Activated CD4-positive, alpha-beta T cell treated with anti-CD3 and anti-CD28 coated beads, Interleukin-2, amount 10 ng/mL, durations not matched to agents 24 days and 14 days (primary cell): ENCODE measurements at places on chromosomes 11 and 22. TPM values are rescaled to one million over a fixed set of nuclear protein-coding genes. Genes with fewer than 3 reads are reported as not detected.
A peak's percentile ranks its signal among the peaks of the same experiment; 100 is the strongest.

GRCh38 chr11:10067629-10068300, 226.3 kb downstream of the SBF2 start:
- DNase-seq = no peak
- no peak overlapping the region for H3K4me3 ChIP-seq
- H3K36me3 ChIP-seq = no peaks in the 10 kb centered on the region
- no peak overlapping the region for H3K27ac ChIP-seq
- H3K27me3 ChIP-seq = peaks cover 1% of the 10 kb centered on the region

The GAB4 gene
- not detected in 2 replicates for total RNA-seq

- no peaks in the 10 kb centered on the region for H3K36me3 ChIP-seq
- no peak overlapping the region for H3K27ac ChIP-seq
- no peak for DNase-seq
- H3K27me3 ChIP-seq = peaks cover 29% of the 10 kb centered on the region
Measured at GRCh38 chr11:43967661-43968060, 25.2 kb downstream of the C11orf96 start.

GRCh38 chr11:94885581-94885980, 87.8 kb downstream of the CWC15 start:
- no peak for DNase-seq

DNA sequence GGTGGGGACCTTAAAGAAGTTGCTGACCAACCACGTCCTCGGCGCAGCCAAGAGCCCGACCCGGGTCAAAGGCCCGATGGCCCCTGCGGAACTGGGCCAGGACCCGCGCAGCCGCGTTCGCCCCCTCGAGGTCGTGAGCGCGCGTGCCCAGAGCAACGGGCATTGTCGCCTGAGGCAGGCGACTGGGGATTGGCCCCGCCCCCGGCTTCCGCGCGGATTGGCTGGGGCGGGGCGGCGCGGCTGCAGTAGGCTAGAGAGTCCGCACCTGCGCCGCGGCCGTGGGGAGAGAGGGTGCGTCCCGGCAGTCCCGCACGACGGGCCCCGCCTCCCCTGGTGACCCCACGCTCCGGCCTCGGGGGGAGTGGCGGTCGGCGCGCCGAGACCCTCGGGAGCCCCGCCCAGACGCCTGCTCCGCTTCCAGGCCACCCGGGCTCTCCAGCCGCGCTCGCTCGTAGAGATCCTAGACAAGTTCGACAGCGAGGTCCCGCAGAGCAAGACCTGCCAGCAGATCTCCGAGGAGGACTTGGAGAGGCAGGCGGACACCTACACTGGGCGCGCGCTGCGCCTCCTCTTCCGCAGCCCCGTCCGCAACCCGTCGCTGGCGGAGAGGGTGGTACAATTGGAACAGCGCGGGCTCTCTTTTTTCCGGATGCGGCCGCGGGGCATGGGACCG, 8.3 kb upstream of the PPIL2 start:
- peak; percentile 96 for DNase-seq
- H3K4me3 ChIP-seq = peak overlapping the region; percentile 89
- no peaks in the 10 kb centered on the region for H3K27me3 ChIP-seq
- H3K27ac ChIP-seq = peak overlapping the region; percentile 91
- H3K4me1 ChIP-seq = peaks cover 22% of the 10 kb centered on the region

DNA sequence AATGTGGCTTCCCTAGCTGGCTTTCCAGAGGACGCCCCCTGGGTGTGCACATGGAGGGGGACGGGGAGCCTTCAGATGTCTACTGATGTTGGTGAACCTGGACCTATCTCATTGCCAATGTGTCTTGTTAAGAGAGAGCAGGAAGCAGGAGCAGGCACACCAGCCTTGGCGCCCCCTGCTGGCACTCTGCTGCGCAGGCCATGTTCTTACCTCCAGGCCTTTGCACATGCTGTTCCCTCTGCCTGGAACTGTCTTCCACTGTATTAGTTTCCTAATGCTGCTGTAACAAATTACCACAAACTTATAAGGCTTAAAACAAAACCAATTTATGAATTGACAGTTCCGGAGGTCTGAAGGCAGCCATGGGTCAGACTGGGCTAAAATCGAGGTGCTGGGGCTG, 23.6 kb upstream of the MN1 start:
- H3K4me3 ChIP-seq = no peak overlapping the region
- H3K27me3 ChIP-seq = no peaks in the 10 kb centered on the region
- no peaks in the 10 kb centered on the region for H3K4me1 ChIP-seq
- no peak overlapping the region for H3K27ac ChIP-seq

DNA sequence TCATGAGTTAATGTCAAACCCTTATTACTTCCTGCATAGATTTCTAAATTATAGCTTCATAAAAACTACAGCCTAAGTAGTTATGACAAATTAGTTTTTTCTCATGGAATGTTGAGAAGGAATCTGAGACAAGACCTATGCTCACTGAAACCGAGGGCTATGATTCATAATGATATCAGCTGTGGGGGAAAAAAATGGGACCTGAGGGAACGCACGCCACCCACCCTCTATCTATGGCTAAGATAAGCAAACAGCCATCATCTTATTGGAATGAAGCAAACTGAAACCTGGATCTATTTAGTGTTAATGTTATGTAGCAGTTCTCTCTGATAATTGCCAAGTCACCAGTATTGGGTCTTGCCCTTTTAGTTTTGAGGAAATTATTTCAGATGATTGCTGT, 906.9 kb upstream of the RAG2 start:
- no peaks in the 10 kb centered on the region for H3K27me3 ChIP-seq
- no peaks in the 10 kb centered on the region for H3K36me3 ChIP-seq
- DNase-seq = no peak
- no peak overlapping the region for H3K27ac ChIP-seq
- no peak overlapping the region for H3K4me3 ChIP-seq

GRCh38 chr11:83681031-83681781, 395.0 kb upstream of the CCDC90B start:
- no peaks in the 10 kb centered on the region for H3K27me3 ChIP-seq
- H3K36me3 ChIP-seq = no peaks in the 10 kb centered on the region
- no peak overlapping the region for H3K4me3 ChIP-seq
- H3K4me1 ChIP-seq = no peaks in the 10 kb centered on the region
- H3K27ac ChIP-seq = no peak overlapping the region
- DNase-seq = no peak

DNA sequence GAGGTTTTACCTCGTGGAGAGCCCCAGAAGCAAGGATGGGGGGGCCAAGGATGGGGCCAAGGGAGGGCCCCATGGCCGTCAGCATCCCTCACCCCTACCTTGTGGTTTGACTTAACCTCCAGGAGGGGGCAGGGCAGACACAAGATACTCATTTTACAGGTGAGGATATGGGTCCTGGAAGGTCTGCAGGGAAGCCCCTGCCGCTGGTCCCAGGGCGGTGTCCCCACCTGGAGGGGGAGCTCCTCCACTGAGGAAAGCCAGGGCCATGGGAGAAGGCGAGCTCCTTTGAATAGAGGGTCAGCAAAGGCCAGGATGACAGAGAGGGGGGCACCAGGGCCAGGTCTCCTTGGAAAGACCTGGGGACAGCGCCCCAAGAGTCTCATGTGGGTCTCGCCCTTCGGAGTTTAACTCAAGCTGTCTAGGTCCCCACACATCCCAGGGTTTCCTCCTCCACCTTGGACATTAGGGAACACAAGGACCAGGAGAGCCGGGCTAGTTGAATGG, 5.9 kb upstream of the ADORA2A start:
- H3K4me1 ChIP-seq = peaks cover 17% of the 10 kb centered on the region
- no peak overlapping the region for H3K27ac ChIP-seq
- H3K27me3 ChIP-seq = peaks cover 4% of the 10 kb centered on the region

The RIMBP3B gene
- total RNA-seq = 0.26 TPM in 1 of 2 replicates, not detected in the other

The SLC5A1 gene
- total RNA-seq = not detected in 2 replicates

The SLC22A9 gene
- total RNA-seq = not detected in 2 replicates

The IL17REL gene
- 0.09 and 0.14 TPM in 2 replicates for total RNA-seq

GRCh38 chr11:83922953-83923352, 636.8 kb upstream of the CCDC90B start:
- no peak overlapping the region for H3K27ac ChIP-seq
- no peaks in the 10 kb centered on the region for H3K36me3 ChIP-seq
- H3K27me3 ChIP-seq = no peaks in the 10 kb centered on the region
- H3K4me1 ChIP-seq = no peaks in the 10 kb centered on the region

The DEFB131B gene
- not detected in 2 replicates for total RNA-seq
